ENCODE measurements at places on chromosomes 5 and 9.
A peak's percentile ranks its signal among the peaks of the same experiment; 100 is the strongest.

- DNase-seq: no peak
Measured at GRCh38 chr9:1253064-1253979, 203.2 kb downstream of the DMRT2 start.

- DNase-seq: no peak
Measured at GRCh38 chr9:22343218-22343611, 103.4 kb upstream of the DMRTA1 start.

- DNase-seq: no peak
Measured at GRCh38 chr5:74376187-74376586, 264.3 kb downstream of the ENC1 start.

GRCh38 chr9:136185596-136186366, 19.1 kb downstream of the LHX3 start:
- DNase-seq: no peak

- DNase-seq: peak; percentile 16
Measured at GRCh38 chr5:78972654-78973428, 12.3 kb downstream of the ARSB start.

GRCh38 chr9:72601615-72602014, 80.2 kb downstream of the TMC1 start:
- DNase-seq: no peak

DNA sequence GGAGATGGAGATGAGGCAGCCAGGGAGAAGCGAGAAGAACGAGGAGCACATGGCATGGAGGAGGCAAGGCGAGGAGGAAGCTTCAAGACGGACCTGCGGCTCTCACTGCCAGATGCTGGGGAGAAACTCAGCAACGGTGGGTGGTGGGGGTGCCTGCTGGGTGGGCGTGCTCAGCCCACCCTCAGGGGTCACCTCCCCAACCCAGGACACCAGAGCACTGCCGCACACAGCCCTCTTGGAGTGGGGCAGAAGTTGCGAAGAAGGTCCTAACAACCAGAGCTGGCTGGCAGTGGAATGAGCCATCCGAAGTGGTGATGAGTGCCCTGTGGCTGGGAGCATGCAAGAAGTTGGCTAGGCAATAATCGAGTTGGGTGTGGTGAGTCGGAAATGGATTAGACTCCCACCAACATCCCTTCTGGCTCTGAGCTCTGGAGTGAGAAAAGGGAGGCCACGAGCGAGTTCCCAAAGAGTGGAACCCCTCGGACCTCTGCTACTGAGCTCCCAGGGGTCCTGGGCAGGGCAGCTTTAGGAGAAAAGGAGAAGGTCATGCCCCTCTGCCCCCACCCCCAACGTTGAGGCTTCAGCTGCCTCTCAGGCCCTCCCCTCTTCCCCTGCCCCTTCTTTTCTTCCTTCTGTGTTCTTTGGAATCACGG, 212.7 kb upstream of the MVB12B start:
- no peak for DNase-seq

DNA sequence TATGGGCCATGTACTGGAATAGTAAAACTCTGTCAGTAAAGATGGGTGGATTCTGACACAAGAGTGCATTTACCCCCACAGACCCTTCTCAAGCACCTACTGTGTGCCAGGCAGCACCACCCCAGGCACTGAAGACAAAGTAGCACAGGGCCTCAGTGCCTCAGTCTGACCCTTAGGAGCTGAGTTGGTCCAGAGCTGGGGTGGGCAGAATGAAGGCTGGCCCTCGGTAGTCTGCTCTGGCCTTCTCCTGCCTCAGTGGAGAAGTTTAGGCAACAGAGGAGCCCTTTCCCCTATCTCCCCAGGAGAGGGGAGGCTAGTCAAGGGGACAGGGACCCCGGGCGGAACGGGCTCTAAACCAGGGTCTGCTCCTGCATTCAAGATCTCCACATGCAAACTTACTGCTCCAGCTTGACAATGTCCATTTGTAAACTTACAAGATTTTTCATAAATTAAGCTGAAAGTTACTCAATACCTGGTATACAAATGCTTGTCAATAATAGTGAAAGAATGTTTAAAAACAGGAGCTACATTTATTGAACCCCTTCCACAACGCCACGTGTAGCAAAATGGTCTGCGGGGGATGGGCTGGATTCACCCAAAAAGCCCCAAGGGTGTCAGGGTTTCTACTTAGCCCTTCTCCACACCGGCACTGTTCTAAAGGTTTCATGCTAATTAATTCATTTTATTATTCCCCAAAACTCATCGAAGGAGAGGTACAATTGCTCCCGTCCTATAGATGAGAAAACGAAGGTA, 1.5 kb downstream of the VDAC1 start:
- DNase-seq: no peak

DNA sequence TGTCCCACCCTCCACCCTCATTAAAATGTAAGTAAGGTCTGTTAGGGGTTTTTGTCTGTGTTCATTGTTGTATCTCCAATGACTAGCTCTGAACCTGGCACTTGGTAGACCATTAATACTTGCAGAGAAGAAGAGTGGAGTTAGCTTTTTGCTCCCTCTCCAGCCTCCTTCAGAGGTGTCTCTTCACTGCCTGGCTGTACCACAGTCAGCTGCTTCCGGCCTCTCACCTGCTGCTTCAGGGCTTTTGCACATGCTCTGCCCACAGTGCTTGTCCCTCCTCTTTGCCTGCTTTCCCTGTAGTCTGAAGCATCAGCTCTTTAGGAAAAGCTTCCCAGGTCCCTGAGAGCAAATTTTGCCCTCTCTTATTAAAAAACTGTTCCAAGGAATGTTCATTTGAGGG, 83.6 kb downstream of the SNX24 start:
- no peak for DNase-seq

- DNase-seq: no peak
Measured at GRCh38 chr5:20469792-20470191, 481.8 kb upstream of the CDH18 start.

- no peak for DNase-seq
Measured at GRCh38 chr5:119750887-119751733, 121.8 kb downstream of the FAM170A start.

DNA sequence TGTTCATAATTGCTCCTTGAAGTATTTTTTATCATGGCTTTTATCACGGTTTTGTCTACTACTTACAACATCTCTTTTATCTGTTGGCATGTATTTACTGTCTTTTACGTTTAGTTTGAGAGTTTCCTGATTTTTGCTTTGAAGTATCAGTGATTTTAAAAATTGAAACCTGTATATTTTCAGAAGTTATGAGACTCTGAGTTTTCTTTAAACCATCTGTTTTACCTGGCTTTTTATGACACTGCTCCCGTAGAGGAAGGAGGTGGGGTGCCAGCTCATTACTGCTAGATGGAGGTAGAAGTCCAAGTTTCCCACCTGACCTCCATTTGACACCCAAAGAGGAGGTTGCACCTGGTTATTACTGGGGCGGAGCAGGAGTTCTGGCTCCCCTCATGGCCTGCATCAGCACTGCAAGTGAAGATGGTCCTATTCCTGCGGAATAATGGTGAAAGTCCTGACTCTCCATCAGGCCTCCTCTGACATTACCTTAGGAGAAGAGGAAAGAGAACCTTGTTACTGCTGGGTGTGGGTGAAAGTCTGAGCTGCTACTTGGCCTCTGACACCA, 10.0 kb upstream of the ZNF131 start:
- no peak for DNase-seq

DNA sequence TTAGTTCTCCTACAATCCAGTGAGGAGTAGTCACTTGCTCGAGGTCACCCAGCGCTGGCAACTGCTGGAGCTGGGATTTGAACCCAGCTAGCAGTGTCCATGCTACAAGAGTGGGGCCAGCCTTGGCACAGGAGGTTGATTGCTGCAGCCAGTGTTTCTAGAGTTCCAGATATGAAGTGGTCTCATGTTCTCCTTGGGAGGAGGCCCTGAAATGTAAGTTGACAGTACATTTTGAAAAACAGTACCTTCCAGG, 802 bp downstream of the CCDC107 start:
- DNase-seq: no peak

DNA sequence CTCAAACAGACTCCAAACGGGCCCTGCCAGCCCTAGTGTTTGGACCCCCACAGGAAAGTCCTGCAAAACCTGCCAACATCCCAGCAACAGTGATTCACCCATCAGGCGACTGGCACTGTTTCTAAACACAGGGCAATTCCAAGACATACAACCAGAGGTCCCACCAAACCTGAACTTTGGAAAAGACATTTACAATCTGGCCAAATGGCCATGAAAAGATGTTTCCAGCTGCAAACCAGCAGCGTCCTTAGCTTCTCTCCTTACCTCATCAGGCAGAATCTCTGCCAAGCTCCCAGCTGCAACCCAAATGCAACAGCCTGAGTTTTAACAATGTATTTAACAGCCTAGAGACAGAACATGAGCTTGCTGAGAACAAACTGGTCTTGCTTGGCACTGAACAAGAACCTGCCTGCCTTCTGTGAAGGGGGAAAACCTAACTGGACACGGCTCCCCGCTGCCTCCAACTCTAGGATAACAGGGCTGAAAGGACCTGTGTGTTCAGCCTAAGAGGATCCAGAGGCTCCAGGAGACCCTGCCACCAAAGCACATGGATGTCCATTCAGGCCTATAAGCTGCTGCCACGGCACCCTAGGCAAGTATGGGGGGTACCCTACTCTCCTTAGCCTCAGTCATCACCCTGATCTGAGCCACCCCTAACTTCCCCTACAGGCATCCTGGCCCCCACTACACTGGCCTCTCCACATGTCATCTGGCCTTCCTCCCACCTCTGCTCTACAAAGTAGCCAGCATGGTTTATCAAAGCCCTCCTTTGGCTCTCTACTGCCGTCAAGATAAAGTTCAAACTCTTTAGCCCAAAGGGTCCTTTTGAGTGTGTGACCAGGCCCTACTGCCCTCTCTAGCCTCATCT, 5.6 kb downstream of the P4HA2 start:
- DNase-seq: peak; percentile 24

- DNase-seq: no peak
Measured at GRCh38 chr5:55304584-55304983, 2.9 kb downstream of the DHX29 start.

DNA sequence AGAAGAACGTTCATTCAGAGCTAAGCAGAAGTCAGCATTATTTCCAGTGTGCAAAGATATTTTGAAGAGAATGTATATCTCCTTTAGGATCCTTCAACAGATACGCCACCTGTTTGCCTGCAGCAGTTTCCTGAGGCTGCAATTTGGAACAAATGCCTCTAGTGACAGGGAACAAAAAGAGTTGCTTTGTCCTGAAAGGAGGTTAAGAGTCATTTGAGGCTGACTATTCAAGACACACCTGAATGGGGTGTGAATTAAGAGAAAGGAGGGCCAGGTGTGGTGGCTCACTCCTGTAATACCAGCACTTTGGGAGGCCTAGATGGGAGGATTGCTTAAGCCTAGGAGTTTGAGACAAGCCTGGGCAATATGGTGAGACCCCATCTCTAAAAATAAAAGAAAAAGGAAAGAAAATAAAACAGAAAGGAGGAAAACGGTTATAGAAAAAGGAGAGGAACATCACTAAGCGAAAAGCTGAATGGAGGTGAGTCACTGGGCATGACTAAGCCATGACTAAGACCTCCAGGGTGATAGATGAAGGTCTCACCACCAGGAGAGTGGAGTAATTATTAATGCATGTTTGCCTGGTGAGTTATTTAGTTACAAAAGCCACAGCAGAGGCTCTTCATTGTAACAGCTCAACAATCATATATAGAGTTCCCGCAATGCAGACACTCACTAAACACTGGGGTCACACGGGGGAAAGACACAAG, 255.2 kb upstream of the TNC start:
- DNase-seq: peak; percentile 99

GRCh38 chr9:105968811-105969466, 274.6 kb downstream of the TMEM38B start:
- DNase-seq: no peak

DNA sequence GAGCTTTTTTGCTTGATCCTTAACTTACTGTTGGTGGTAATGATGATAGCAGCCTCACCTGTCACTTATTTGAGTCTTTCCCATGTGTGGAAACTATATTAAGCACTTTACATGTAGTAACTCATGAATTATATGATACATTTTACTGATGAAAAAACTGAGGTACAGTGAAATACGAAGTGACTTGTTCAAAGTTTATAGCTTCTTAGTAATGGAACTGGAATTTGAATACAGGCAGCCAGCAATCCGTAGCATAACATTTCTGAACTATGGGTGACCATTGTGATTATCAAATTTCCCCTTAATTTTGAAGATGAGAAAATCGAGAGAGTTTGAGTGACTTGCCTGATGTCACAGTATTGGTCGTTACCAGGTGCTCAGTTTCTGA, 17.3 kb downstream of the SCAMP1 start:
- no peak for DNase-seq

DNA sequence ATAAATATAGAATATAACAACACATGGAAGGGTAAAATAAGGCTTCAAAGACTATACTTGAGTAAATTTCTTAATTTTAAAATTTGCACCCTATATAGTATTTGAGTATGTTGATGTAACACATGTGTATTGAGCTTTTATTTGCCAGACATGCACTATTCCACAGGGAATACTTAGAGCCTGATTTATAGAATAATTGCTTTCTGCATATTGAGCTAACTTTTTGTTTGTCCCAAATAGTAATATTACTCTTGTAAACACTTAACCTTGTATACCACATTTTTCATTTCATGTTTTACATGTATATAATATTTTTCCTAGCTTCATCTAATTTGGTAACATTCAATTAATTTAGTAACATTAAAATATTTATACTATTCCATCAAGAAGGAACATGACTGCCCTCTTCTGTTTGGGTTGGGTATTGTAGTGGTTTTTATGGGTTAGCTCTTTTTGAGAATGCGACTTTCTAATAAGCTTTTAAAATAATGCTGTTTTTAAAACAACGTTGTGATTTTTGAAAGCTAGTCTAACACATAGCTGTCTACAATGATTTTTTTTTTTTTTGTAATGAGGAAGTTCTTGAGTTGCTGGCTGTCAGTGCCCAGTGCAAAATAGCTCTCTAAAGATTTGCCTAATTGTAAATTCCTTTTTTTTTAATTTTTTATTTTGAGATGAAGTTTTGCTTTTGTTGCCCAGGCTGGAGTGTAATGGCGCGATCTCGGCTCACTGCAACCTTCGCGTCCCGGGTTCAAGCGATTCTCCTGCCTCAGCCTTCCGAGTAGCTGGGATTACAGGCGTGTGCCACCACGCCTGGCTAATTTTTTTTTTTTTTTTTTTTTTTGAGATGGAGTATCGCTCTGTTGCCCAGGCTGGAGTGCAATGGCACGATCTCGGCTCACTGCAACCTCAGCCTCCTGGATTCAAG, 4.8 kb downstream of the SUB1 start:
- DNase-seq: peak; percentile 47

DNA sequence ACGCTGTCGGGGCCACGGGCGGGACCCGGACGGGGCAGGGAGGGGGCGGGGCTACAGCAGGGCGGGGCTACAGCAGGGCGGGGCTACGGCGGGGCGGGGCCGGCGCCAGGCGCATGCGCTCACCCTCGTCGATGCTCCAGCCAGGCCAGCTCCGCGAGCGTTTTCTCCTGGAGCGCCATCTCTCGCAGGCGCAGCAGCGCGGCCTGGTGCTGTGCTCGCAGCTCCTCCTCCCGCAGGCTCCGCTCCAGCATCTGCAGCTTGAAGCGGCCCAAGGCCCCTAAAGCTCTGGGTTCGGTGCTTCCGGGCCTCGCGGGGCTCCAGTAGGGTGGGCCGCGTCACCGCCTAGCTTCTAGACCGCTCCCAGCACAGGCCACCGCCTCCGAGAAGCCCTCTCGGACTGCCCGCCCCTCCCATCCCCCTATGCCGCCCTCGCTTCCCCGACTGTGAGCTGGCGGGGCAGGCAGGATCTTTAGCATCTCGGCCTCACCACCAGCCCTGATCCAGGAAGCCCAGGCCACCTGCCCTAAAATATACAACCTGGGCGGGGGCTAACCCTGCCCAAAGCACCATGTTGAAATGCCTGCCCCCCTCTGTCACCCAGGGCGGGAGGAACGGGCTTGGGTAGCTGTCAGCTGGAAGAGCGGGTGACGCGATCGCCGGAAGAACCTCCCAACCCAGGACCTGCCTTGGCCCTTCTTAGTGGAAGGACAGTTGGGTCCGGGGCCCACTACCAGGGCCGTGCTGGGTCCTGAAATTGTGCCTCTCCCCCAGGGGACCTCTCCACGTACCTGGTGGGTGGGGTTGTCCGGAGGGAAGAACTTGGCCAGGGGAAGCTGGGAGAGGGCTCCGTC, 21.9 kb upstream of the QSOX2 start:
- DNase-seq: peak; percentile 83

Data from A172 (cell line).